ENCODE measurements at places on chromosomes 3 and 15.

DNA sequence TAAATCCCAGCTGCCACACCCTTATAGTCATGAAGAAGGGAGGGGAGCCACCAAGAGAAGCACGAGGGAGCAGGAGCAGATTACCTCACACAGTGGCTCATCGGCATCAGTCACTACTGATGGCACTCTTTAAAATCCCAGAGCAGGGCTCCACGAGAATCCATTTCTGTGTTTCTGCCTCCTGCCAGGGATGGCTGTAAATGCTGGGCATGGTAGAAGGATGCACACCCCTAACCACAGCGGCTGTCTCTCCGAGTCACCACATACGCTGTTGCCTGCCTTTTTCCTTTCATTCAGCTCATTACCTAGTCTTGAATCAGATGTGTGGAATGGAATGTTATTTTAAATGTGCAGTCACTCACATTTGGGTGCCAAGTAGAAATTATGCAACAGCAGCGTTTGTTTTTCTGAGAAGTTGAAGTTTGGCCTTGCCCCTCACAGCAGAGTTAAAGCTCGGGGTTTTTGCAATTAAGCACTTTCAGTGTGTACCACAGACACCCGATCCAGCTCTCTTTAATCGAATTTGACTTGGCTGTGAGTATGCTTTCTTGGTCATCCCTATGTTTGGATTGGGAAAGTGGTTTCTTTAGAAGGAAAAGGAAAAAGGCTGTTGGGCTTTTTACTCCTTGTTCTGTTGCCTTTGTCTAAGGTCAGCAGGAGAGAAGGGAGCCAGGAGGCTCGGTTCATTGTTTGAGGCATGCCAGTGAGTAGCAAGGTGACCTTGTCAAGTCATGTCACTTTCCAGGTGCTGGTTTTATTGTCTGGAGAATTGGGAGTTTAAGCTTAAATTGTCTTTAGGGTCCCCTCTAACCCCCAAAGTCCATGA is 284.2 kb upstream of the TPM1 start:
- no peak for DNase-seq

DNA sequence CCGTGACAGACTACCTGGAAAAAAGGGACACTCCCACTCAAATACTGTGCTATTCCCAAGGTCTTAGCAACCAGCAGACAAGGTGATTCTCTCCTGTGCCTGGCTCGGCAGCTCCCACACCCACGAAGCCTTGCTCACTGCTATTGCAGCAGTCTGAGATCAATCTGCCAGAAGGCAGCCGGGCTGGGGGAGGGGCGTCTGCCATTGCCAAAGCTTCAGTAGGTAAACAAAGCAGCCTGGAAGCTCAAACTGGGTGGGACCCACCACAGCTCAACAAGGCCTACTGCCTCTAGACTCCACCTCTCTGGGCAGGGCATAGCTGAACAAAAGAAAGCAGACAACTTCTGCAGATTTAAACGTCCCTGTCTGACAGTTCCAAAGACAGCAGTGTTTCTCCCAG is 128.4 kb upstream of the SETMAR start:
- DNase-seq: no peak

DNA sequence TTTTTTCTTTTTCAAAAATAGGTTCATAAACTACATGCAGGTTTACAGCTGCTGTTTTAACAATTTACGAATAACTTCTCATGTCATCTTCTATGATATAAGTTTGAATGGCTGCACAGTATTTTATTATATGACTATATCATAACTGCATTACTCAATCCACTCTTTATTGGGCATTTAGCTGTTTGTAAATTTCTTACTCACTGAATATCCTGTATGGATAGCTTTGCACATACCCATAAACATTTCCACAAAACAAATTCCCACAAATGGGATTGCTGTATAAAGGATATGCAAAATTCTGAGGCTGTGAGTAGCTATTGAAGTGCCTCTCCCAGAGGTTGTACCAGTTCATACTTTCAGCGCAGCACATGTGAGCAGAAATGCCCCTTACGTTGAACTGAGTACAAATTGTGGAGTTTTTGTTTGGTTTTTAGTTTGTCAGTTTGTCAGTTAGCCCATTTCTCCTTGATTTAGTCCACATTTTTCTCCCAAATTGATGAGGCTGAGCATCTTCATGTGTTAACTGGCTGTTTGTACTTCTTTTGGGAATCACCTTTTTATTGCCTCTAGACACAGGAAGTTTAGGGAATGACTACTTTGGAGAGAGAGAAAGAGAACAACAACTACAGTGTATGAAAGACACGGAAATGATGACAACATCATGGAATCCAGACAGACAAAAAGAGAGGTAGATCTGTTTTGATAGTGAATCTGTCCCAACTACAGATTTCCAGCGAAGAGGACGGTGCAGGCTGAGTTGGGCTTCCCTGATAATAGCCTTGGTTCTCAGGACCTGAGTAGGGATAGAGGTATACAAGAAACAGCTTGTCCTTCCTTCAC is 24.8 kb downstream of the TTC23 start:
- DNase-seq: no peak

DNA sequence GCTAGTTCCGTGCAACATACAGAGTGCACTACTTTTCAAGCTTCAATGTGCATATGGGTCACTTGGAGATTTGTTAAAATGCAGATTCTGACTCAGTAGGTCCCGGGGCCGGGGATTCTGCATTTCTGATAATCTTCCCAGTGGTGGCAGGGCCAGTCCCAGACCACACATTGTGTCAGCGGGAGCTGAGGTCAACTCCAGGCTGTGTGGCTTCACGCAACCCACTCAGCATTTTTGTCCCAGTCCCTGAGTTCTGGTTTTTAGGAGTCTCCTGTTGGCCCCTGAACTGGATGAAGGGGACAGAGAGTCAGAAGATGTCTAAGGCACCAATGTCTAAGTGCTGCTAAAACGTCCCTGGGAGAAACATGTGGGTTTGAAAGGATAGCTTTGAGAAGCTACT is 26.1 kb upstream of the CCDC174 start:
- no peak for DNase-seq

GRCh38 chr15:66291816-66292570 is 1.4 kb upstream of the DIS3L start:
- DNase-seq: no peak

GRCh38 chr3:197249542-197249941 is 48.9 kb downstream of the DLG1 start:
- DNase-seq: no peak

- no peak for DNase-seq
Observed at GRCh38 chr3:60431599-60431958, 819.7 kb downstream of the FHIT start.

DNA sequence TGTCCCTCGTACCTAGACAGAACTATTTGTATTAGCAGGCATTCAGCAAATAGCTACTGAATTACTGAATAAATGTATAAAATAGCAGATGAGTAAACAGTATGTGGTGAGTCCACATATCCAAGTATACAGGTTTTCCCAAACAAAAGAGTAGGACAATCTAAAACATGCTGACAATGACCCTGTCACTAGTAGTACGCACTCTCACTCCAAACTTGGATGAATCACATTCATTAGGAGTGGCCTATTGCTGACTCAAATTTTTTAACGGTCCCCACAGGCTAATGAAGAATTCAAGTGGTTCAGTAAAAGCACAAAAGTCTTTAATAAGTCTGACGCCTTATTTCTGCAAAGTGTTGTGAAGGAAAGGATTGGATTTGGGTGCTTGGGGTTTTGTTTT is 449.3 kb upstream of the THBS1 start:
- no peak for DNase-seq

DNA sequence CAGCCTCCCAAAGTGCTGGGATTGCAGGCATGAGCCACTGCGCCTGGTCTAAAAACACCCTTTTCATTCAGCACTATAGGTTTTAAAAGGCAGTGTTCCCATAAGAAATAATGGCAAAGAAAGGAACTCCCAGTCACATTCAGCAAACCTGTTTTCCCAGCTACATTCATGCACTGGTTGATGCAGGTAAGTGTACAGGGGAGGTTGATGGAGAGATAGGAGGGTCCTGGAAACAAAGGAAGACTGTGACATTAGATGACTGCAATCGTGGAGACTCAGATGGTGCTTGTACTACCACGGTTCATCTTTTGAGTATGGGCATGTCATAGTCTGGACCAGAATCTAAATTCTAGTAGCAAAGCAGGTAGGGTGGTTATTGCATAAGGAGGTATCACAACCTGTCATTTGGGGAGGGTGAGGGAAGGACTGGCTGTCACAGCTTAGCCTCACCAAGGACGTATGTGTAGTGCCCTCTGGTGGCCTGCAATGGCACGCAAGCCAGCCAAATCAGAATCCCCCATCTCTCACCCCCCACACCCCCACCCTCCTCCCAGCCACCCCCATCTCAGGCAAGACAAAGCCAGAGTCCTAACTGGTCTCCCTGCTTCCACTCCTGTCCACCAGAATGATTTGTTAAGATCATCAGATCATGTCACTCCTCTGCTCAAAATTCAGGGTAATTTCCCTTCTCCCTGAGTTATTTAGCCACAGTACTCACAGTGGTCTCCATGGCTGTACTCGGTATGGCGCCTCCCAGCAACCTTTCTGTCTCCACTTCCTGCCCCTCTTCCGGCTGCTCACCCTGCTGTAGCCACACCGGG is 28.8 kb upstream of the UBL7 start:
- DNase-seq: peak; percentile 69

DNA sequence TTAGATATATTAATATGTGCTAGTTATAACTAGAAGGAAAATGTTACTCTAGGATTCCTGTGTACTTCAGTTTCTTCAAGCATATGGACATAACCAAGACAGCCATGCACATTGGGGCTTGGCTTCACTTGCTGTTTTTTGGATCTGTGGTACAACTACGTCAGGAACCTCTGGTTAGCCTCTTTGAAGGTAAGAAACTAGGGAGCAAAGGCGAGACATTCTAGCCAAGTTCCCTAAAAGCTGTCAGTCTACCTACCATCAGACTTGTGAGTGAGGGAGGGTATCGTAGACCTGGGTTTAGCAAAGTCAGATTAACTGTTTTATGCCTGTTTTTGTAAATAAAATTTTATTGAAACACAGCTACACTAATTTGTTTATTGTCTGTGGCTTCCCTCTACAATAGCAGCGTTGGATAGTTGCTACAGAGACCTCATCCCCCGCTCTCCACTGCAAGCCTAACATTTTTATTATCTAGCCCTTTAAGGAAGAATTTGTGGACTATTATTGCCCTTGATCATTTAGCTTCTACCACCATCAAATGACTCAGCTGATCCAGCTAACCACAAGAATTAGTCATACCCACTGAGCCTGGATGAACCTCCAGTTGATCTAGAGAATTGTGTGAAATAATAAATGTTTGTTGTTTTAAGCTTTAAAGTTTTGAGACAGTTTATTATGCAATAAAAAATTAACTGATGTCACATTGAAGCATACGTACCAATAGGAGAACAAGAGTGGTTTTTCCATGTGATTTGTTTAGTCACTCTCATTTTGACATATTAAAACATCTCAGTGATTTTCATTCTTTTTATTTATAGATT is 58.1 kb downstream of the RSRC1 start:
- DNase-seq: no peak

DNA sequence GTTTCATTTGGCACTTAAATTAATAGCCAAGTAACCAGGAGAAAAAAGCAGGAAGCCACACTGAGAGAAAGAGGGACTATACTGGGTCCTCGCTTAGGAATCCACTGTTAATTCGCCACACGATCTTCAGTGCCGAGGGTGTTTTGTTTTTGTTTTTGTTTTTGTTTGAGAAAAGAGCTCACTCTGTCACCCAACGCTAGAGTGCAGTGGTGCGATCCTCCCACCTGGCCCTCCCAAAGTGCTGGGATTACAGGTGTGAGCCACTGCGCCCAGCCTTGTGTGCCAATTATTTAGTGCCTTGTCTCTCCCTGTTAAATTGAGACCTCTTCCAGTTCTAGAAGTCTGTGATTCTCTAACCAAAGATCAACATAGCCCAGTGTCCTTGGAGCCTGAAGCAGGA is 53.8 kb upstream of the TPM1 start:
- DNase-seq: no peak

DNA sequence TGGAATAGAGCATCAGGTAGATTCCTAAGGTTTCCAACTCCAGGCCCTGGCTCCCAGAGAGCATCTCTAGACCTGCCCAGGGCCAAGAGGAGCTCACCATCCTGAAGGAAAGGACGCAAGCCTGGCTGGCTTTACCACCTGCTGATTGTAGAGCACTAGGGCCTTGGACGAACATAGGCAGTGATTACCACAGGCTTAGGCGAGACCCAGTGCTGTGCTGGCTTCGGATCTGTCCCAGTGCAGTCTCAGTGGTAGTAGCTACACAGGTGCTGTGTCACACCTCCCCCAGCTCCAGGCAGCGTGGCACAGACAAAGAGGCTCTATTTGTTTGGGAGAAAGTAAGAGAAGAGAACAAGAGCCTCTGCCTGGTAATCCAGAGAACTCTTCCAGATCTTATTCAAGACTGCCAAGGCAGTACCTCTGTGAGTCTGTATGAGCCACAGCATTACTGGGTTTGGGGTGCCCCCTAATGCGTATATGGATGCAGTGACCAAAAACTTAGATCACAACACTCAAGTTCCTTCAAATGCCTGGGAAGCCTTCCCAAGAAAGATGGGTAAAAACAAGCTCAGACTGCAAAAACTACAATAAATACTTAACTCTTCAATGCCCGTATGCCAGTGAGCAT is 25.4 kb downstream of the ISG20 start:
- peak; percentile 39 for DNase-seq

GRCh38 chr3:97613139-97613538 is 151.4 kb upstream of the ARL6 start:
- no peak for DNase-seq

- no peak for DNase-seq
Observed at GRCh38 chr15:67133738-67134066, 68.3 kb downstream of the SMAD3 start.

GRCh38 chr15:48370460-48370859 is 39.2 kb downstream of the DUT start:
- DNase-seq: no peak

DNA sequence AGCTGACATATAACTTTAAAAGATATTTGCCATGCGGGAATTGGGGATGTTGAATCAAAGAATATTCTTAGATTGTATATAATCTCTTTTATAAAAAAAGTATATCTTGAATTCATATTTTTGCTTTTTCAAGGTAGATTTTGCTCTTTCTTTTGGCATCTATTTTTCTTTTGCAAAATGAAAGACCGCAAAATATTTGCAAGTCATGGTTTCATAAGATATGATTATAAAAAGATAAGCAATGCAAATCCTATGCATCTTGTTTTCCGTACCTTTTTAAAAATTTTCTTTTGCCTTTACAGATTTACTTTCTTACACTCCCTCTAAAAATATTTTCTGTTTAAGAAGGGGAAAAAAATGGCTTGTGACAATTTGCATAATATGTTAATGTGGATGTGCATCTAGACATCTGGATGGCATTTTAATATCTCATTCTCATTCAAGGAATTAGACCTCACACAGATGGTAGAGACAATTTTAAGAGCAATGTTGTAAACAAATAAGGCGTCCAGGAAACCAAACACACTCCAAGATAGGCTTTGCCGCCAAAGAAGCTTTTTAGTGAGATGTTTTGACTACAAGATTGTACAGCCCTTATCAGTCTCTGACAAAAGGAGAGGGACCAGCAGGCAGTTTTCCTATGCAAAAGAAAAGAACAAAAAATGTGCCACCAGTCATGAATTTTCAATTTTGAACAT is 371.1 kb downstream of the CHL1 start:
- no peak for DNase-seq

DNA sequence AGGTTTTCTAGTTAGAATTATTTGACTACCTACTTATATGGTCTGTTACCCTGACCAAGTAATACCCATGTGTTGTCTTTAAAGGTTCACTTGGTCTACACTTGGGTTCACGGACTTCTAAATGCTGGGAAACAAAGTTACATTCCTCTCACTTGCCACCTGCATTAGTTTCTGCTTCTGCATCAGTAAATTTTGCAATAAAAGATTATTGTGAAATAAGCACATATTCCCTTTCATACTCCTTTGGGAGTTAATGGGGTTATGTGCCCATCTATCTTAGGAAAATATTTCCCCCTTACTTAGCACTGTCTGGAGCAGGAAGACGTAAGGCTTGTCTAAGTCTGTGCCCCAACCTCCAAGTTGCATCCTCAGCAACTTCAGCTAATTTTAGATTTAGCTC is 160.7 kb downstream of the FRMD5 start:
- DNase-seq: no peak

Data from effector CD8-positive, alpha-beta T cell (primary cell).